ENCODE measurements at places on chromosomes 2 and 18. TPM values are rescaled to one million over a fixed set of nuclear protein-coding genes. Genes with fewer than 3 reads are reported as not detected.

Gene SERPINB4
- total RNA-seq: 1.1 TPM

Gene TBC1D8
- total RNA-seq: 38.8 TPM

Gene TRIM54
- total RNA-seq: not detected

Gene REEP1
- 2.7 TPM for total RNA-seq

Gene FEV
- not detected for total RNA-seq

DNA sequence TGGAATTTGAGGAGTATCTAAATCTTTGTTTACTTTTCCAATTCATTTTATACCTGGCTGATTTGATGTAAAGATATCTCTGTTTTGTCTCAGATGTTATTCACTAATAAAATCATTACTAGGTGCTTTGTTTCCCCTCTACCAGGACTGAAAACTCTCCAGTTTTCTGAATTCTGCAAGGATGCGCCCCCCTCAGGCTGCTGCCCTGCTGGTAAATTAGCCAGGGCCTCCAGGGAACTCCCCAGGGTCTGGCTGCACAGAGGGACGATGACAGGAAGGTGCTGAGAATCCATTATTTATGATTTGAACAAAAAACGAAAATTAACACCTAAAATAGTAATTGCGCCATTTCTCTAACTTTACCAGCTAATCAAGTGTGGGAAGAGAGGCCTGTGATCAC, 541.2 kb upstream of the POU3F3 start:
- H3K36me3 ChIP-seq: no peaks in the 10 kb centered on the region
- no peak overlapping the region for H3K27ac ChIP-seq
- no peaks in the 10 kb centered on the region for H3K4me1 ChIP-seq
- no peak for DNase-seq
- no peaks in the 10 kb centered on the region for H3K27me3 ChIP-seq

Gene RMDN2
- total RNA-seq: 4.1 TPM
